ENCODE measurements at places on chromosomes 1 and 21.

DNA sequence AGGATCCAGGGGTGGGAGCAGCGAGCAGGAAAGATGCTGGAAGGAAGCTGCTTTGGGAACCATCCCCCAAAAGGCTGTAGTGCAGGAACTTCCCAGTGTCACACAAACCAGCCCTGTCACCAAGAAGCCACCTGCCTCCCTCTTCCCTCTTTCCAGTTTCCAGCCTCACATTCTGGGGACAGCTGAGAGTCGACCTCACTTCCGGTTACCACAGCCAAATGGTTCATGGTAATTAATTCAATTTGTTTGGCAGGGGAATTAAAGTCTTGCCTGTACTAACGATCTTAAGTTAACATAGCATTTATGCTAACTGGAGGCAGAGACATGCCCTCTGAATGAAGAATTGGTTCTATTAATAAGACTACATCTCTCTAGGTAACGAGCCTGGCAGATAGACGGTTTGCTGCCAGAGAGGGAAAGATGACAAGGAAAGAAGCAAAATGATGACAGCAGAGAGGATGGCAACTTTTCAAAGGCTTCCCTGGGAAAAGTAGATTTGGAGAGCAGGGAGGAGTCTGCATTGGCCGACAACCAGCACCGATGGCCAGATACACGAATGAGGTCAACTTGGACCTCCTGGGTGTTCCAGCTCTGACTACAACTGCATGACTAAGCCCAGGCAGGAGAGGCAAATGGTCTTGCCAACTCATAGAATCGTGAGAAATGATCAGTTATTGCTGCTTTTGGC lies 64.1 kb downstream of the TMCO4 start:
- no peak for DNase-seq

GRCh38 chr1:198534548-198535418 lies 5.7 kb downstream of the ATP6V1G3 start:
- DNase-seq = no peak

DNA sequence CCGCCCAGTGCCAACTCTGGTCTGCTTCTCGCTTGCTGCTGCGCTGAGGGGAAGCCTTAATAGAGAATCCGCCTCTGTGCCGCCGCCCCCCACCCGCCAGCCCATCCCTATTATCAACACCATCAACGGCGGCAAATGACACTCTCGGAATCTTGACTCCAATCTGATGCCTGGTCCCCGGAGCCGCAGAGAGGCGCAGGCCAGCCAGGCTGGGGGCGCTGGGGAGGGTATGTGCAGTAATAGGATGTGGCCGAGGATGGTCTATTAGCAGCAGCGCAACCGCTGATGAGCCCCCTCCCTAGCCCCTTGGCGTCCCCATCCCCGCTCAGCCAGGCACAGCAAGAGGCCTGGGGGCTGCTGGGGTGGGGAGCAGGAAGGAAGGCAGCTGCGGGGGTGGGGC lies 15.1 kb upstream of the DMBX1 start:
- no peak for DNase-seq

GRCh38 chr1:14222086-14222485 lies 376.4 kb upstream of the KAZN start:
- no peak for DNase-seq

- no peak for DNase-seq
Observed at GRCh38 chr1:1612104-1612400, 3.2 kb upstream of the MIB2 start.

- no peak for DNase-seq
Observed at GRCh38 chr1:3609769-3610526, 1.4 kb downstream of the MEGF6 start.

- no peak for DNase-seq
Observed at GRCh38 chr1:243465081-243465480, 209.2 kb downstream of the SDCCAG8 start.

DNA sequence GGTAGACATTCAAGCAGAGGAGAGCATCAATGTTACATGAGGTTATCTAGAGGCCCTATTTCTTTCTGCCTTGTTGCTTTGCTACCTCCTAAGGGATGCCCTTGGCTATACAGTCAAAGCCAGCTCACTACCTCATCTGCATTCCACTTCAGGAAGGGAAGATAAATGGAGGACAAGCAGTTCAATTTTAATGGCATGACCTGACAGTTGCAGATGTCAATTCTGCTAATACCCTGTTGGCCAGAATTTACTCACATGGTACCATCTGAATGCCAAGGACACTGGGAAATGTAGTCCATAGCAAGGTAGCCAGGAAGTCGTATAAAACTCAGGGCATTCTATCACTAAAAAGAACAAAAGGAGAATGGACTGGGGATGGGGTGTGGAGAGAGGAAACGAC lies 31.5 kb downstream of the PALMD start:
- DNase-seq = no peak

DNA sequence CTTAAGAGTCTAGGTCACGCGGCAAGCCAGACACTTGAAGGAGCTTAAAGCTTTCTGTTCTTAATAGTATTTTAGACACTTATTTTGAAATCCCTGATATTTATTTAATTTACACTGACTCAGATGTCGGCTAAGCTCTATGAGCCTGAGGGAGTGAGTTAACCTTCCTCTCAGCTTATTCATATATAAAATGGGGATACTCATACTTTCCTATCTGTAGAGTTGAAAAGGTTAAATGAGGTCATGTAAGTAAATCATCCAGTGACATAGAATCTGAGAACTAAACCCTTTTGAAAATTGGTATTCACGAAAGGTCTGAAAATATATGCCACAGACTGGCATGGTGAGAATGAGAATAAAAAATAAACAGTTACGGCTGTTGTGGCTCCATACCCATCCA lies 1.4 kb upstream of the GPR161 start:
- DNase-seq = no peak

DNA sequence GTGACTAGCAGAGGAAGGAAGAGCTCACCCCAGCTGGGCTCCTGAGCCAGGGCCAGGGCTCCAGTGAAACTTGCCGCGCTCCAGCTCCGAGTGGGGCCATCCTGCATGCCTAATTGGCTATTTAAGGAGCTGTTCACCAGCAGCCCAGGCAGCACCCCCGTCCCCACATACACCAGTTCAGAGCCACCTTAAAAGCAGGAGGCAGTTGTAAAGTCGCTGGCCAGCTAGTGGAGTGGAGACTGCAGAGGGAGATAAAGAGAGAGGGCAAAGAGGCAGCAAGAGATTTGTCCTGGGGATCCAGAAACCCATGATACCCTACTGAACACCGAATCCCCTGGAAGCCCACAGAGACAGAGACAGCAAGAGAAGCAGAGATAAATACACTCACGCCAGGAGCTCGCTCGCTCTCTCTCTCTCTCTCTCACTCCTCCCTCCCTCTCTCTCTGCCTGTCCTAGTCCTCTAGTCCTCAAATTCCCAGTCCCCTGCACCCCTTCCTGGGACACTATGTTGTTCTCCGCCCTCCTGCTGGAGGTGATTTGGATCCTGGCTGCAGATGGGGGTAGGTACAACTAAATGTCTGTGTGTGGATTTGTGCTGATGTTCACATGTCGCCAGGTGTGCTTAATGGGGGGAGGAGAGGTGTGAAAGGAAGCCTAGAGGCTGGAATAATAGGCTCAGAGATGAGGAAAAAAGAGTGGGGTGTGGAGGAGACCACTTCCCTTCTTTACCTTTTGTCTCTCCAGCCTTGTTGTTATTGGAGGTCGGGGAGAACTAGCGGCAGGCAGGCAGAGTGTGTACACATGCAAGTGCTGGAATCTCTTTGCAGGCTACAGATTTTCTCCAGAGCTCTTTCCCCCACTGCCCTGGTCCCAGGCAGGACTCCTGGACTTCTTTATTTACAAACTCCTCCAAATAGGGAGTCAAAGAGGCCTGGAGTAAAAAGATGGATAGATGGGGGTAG lies at the start of gene CA14:
Gene CA14 (plus strand): TSS at position 151 of the 962 bp plus-strand sequence. CDS start 355 bp downstream, at position 506.
- no peak for DNase-seq

DNA sequence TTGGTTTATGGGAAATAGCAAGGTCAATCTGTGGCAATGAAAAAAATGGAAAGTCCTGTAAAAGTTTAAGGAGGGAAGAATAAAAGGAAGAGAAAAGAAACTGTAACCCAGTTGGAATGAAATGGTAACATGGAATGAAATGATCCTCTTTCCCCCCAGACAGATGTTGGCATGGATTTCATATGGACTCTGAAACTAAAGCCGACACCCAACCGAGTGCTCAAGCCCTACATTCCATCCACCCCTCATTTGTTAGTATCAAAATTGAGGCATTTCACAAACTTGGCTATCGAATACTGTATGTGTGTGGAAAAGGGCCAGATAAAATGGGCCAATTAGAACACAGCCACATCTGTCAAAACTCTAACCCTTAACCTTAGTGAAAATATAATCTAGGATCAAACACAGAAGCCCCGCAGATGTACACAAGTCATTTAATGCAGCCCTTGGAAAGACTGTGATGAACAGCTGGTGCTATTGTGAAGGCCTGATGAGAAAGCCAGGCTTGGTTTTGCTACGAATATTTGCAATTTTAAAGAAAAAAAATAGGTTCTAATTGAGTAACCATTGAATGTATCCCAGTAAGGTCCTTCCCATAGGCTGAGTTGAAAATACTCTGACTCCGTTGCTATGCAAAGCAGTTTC lies 72.6 kb upstream of the RGL1 start:
- no peak for DNase-seq

GRCh38 chr21:25960402-25960801 lies 210.2 kb downstream of the APP start:
- DNase-seq = no peak

GRCh38 chr1:47774986-47775834 lies 222.0 kb downstream of the TRABD2B start:
- DNase-seq = no peak

- DNase-seq = no peak
Observed at GRCh38 chr1:192914092-192914491, 105.3 kb downstream of the RGS2 start.

- DNase-seq = peak; percentile 48
Observed at GRCh38 chr1:171739656-171740055, 2.2 kb downstream of the VAMP4 start.

GRCh38 chr1:19644681-19645410 lies 735 bp downstream of the NBL1 start:
- peak; percentile 26 for DNase-seq

- no peak for DNase-seq
Observed at GRCh38 chr1:234745276-234745675, 135.3 kb upstream of the IRF2BP2 start.

DNA sequence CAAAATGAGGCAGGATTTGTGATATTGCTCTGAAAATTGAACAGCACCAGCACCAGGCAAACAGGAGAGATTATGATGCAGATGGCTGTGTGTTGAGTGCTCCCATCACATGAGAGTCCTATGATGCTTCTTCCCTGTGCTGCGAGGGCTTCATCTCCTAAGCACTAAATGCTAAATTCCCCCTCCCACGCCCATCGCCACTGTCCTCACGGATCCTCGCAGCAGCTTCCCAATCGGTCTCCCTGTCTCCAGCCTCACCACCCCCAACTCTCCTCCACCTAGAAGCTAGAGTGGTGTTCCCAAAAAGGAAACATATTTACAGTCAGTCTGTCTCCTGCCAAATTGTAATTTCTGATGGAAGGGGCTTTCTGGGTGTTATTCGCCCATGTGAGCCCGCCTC lies 4.9 kb upstream of the BACE2 start:
- DNase-seq = no peak

DNA sequence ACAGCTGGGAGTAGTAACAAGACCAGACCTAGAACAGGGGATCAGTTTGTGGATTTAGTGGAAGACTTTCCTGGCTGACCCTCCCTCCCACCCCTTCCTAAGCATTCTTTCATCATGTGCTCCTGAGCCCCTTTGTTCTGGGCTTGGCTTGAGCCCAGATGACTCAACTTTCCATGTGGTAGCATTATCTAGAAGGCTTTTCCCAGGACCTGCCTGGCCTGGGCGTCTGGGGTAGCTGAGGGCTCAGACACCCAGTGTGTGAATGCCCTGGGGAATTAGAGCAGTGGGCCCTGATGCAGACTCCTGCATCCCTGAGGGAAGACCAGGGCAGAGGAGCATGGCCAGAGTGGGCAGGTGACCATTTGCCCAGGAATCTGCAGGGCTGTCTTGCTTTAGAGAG lies 44.1 kb upstream of the TSPAN2 start:
- no peak for DNase-seq

DNA sequence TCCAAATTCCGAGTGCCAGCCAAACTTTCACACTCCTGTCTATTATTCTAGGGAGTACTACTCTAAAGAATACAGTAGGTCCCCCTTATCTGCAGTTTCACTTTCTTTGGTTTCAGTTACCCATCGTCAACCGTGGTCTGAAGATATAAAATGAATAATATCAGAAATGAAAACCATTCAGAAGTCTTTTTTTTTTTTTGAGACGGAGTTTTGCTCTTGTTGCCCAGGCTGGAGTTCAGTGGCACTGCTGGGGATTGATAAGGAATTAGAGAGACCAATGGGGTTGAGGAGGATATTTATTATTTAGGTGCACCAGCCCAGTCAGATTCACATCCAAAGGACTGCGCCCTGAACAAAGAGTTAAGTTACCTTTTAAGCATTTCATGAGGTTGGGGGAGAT lies 52.9 kb upstream of the SRSF10 start:
- DNase-seq = no peak

DNA sequence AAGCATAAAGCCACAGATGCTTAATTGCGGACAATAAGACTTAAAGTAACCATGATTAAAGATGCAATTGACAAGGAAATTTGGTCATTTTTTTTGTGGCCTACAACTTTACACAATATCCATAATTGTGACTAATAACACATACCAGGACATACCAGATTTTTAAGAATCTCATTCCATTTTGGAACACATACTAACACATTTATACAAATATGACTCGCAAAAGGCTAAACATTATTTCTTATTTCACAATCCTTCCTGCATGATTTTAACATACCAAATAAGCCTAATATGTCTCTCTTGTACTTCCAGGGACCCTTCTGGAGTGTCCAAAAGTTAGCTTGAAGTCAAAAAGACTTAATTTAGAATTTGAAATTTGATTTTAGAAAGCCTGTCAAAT lies 48.8 kb downstream of the DR1 start:
- DNase-seq = no peak

DNA sequence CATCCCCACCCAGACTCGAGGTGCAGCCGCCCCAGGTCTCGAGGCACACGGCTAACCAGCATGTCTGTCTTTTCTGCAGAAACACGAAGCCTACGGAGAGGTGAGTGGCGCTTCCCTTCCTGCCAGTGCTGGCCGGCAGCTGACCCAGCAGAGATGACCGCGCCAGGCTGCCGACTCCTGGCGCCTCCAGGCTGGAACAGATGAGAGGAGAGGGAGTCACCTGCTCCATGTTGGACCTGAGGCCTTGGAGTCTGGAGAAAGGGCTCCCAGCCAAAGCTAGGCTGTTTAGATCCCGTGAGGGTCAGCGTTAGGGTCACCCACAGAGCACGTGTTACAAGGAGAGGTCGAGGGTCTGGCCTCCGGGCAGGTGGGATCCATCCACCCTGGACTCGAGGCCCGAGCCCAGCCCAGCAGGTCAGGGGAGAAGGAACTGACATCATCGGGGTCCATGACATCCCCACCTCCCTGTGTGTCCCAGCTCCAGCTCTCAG lies 14.9 kb downstream of the COL6A2 start:
- no peak for DNase-seq

All from CD4-positive, alpha-beta T cell treated with Interleukin-4 for 4 hours (primary cell).